NCI-H2081 (cell line): ENCODE measurements at places on chromosomes 3 and 15.

DNA sequence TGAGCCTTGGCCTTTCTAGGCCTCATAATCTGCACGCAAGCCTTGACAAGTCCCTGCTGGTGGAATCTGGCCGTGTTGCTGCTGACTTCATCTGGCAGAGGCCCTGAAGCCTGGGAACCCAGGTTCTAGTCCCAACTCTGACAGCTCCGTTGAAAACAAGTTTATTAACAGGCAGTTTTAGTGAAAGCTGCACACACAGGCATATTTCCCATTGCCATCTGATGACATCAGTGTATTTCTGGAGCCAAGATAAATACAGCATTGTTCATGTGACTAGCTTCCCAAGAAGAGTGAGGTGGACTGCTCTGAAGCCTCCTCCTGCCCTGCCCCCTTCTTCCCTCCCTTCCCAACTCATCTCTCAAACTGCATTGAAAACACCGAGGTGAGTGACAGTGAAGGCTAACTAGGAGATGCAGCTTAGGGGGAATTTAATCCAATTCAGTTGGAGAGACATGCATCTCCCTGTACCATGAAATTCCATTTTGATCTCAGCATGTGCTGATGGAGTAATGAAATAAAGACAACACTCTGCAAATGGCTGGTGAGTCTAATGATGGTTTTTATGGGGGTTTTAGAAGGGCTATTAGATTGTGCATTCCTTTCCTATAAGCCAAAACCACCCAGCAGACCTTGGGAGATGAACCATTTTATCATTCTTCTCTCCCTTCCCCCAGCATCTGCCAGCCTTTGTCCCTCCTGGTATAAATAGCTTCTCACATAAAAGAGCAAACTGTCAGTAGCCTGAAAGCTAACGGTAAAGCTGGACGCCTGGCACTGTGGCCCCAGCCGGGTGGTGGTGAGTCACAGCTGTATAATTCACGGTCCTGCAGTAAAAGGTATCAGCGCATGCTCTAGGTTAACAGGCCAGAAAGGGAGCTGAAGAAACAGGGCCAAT is 38.0 kb downstream of the PRICKLE2 start:
- no peak for DNase-seq

DNA sequence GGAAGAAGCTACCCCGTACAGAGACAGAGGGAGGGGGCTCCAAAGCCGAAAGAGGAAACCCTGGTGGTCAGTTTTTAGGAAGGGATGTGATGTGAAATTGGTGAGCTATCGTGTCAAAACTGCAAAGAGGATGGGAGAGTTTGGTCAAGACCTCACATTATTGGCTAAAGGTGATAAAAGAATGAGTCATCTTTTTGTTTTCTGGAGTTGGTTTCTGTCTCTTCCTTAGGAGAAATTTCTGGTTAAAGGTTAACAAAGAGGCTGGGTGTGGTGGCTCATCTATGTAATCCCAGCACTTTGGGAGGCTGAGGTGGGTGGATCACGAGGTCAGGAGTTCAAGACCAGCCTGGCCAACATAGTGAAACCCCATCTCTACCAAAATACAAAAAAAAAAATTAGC is 217.8 kb upstream of the CBLB start:
- no peak for DNase-seq

GRCh38 chr3:71454512-71455403 is 128.8 kb downstream of the FOXP1 start:
- DNase-seq, result no peak

DNA sequence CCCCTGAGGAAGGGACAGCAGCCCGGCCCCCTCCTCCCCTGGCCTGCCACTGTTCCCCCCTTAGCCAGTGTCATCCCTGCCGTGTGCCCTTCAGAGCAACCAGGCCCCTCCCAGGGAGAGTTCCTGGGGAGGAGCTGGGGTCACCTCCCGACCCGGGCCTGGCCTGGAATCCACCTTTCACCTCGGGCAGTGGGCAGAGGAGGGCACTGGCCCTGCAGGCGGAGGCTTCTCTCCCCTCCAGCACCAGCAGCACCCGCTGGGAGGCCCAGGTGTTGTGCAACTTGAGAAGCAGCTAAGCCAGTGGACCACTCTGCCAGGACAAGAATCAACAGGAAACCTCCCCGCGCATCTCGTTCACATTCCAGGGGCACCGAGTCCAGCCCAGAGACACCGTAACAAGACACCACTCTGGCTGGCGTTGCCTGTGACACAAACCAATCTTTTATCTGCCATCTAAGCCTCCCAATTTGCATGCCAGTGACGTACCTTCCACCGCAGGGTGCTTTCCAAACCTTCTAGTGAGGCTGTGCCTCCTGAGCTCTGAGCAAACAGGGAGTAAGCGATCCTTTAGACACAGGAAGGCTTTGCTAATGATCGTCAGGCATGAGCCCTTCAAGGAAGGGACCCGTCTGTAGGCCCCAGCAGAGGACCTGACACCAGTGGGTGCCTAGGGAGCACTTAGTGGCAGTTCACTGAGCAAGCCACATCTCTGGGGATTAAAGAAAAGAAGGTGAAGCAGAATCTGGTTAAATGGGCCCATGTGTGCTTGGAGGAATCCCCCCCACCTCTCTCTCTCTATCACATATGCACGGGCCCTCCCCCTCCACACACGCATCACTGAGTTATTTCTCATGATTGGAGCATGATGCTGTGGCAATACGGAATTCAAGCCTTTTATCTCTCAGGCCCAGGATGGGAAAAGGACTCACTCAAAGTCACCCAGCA is 98.9 kb upstream of the TLE3 start:
- DNase-seq, result peak; percentile 18

DNA sequence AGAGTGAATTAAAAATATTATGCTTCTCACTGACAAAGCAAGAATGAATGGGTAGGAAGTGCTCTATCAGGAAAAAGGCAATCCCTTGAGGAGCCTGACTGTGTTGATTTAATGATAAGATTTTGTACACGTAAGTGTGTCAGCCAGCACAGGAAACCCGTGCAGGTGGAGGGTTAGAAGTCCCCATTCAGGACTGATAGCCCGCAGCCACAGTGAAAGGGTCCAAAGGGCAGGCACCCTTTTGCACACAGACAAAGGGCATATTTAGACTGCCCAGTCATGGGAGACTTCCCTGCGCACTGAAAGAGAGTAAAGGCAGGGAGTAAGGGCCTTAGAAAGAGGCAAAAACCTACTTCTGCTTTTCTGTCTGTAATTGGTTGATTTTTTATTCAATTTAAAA is 26.4 kb upstream of the SKIL start:
- DNase-seq, result no peak
